Osteocyte (in vitro differentiated cells): ENCODE measurements at places on chromosomes 5 and 9. TPM values are rescaled to one million over a fixed set of nuclear protein-coding genes. Genes with fewer than 3 reads are reported as not detected.

The SRA1 gene
- 41.9 and 43.7 TPM in 2 replicates for total RNA-seq

The PAXX gene
- 38.5 and 51.4 TPM in 2 replicates for total RNA-seq

The SLC1A3 gene
- total RNA-seq = 19.1 and 19.9 TPM in 2 replicates

The OR1L8 gene
- not detected in 2 replicates for total RNA-seq

The ERAP2 gene
- 3.5 and 4.4 TPM in 2 replicates for total RNA-seq

The CLIC3 gene
- total RNA-seq = 0.52 TPM in 1 of 2 replicates, not detected in the other

The HBEGF gene
- total RNA-seq = 2.7 and 3.6 TPM in 2 replicates

The SLC35D2 gene
- 18.3 and 20.2 TPM in 2 replicates for total RNA-seq

The DMGDH gene
- 1.1 and 2.4 TPM in 2 replicates for total RNA-seq

GRCh38 chr5:166281433-166281832, 2010.0 kb upstream of the WWC1 start:
- no peaks in the 10 kb centered on the region for H3K36me3 ChIP-seq
- H3K4me3 ChIP-seq = no peak overlapping the region
- H3K4me1 ChIP-seq = no peaks in the 10 kb centered on the region
- no peak overlapping the region for H3K27ac ChIP-seq
- H3K27me3 ChIP-seq = no peaks in the 10 kb centered on the region
- no peak for DNase-seq

DNA sequence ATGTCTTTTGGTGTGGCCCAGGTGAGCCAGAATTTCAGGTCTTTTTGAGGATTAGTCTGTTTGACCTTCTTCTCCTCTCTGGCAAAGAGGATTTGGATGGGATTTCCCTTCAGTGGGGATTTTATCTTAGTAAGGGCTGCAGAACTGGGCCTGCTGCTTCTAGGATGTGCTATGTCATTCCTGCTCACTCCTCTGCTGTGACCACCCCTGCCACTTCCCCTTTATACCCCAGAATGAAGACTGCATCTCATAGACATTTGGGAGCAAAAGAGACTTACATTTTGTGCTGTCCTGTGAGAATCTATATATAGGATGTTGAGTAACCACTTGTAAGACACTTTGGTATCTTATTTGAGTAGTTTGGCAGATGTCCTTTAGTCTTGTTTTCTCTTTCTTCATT, 76.2 kb downstream of the ARHGAP26 start:
- no peaks in the 10 kb centered on the region for H3K27me3 ChIP-seq
- no peak overlapping the region for H3K4me3 ChIP-seq
- no peak overlapping the region for H3K27ac ChIP-seq
- H3K4me1 ChIP-seq = peaks cover 11% of the 10 kb centered on the region

GRCh38 chr5:153456354-153456753, 34.1 kb upstream of the GRIA1 start:
- H3K36me3 ChIP-seq = no peaks in the 10 kb centered on the region
- DNase-seq = no peak
- peaks cover 3% of the 10 kb centered on the region for H3K4me1 ChIP-seq
- no peaks in the 10 kb centered on the region for H3K27me3 ChIP-seq

GRCh38 chr5:34959323-34959722, 30.0 kb downstream of the DNAJC21 start:
- peaks cover 19% of the 10 kb centered on the region for H3K36me3 ChIP-seq
- no peak overlapping the region for H3K4me3 ChIP-seq
- H3K27ac ChIP-seq = no peak overlapping the region
- H3K4me1 ChIP-seq = no peaks in the 10 kb centered on the region
- no peak for DNase-seq

DNA sequence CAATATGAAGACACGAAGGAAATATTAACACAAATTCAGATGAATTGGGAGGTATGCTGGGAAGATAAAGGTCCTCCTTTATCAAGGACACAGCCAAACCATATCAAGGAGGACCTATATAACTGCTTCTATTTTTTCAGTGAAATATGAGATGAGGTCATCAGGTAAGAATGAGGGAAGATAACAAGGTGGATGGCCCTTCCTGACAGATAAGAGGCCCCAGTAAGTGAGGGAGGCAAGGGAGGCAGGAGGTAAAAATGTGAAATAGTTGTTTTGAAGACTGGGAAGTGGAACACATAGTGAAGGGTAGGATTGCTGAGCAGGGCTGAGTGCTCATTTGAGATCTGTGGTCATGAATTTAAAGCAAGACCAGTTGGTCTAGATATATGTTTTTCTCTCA, 60.0 kb upstream of the FOXE1 start:
- H3K27ac ChIP-seq = no peak overlapping the region
- H3K27me3 ChIP-seq = peaks cover 3% of the 10 kb centered on the region
- no peaks in the 10 kb centered on the region for H3K36me3 ChIP-seq
- no peak overlapping the region for H3K4me3 ChIP-seq
- no peak for DNase-seq

GRCh38 chr5:159094745-159095144, 5.0 kb downstream of the EBF1 start:
- H3K4me1 ChIP-seq = peaks cover 72% of the 10 kb centered on the region
- peaks cover 70% of the 10 kb centered on the region for H3K36me3 ChIP-seq
- H3K27ac ChIP-seq = peak overlapping the region; percentile 100
- H3K27me3 ChIP-seq = no peaks in the 10 kb centered on the region
- peak overlapping the region; percentile 99 for H3K4me3 ChIP-seq

DNA sequence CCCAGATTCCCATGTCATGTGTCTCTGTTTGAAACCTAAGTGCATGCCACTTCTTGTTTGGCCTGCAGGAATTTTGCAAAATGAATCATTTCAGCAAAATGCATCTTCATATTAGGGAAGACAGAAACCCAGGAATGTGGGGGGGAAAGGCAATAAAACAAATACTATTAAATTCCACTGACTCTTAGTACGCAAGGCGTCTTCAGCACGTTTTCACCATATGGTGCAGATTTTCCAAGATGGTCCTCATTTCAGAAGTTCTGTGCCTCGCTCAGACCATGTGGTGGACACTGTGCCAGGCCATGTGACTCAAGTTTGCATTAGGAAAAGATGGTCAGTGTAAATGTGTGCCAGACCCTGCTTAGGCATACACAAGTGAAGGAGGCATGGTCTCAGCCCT, 184.0 kb downstream of the ACTL7B start:
- H3K4me3 ChIP-seq = no peak overlapping the region
- H3K27me3 ChIP-seq = no peaks in the 10 kb centered on the region
- H3K4me1 ChIP-seq = peaks cover 32% of the 10 kb centered on the region
- no peak for DNase-seq

- H3K36me3 ChIP-seq = no peaks in the 10 kb centered on the region
- no peak overlapping the region for H3K27ac ChIP-seq
- H3K4me1 ChIP-seq = no peaks in the 10 kb centered on the region
- no peak overlapping the region for H3K4me3 ChIP-seq
Observed at GRCh38 chr5:64018966-64019365, 56.7 kb upstream of the HTR1A start.

GRCh38 chr5:4058899-4059298, 463.3 kb downstream of the IRX1 start:
- no peak overlapping the region for H3K4me3 ChIP-seq
- DNase-seq = no peak
- no peaks in the 10 kb centered on the region for H3K27me3 ChIP-seq
- H3K27ac ChIP-seq = no peak overlapping the region

GRCh38 chr9:18976709-18977531, 56.1 kb downstream of the SAXO1 start:
- H3K4me3 ChIP-seq = no peak overlapping the region
- no peaks in the 10 kb centered on the region for H3K36me3 ChIP-seq
- DNase-seq = no peak
- H3K27ac ChIP-seq = no peak overlapping the region
- H3K4me1 ChIP-seq = peaks cover 18% of the 10 kb centered on the region

GRCh38 chr9:92961627-92962302, 14.4 kb downstream of the FGD3 start:
- H3K27ac ChIP-seq = no peak overlapping the region
- H3K4me1 ChIP-seq = no peaks in the 10 kb centered on the region
- no peak for DNase-seq
- H3K36me3 ChIP-seq = no peaks in the 10 kb centered on the region
- no peaks in the 10 kb centered on the region for H3K27me3 ChIP-seq
- H3K4me3 ChIP-seq = no peak overlapping the region

- no peaks in the 10 kb centered on the region for H3K36me3 ChIP-seq
- no peak for DNase-seq
- H3K4me3 ChIP-seq = no peak overlapping the region
- peaks cover 52% of the 10 kb centered on the region for H3K27me3 ChIP-seq
Observed at GRCh38 chr5:62011089-62011664, 294.8 kb upstream of the KIF2A start.

DNA sequence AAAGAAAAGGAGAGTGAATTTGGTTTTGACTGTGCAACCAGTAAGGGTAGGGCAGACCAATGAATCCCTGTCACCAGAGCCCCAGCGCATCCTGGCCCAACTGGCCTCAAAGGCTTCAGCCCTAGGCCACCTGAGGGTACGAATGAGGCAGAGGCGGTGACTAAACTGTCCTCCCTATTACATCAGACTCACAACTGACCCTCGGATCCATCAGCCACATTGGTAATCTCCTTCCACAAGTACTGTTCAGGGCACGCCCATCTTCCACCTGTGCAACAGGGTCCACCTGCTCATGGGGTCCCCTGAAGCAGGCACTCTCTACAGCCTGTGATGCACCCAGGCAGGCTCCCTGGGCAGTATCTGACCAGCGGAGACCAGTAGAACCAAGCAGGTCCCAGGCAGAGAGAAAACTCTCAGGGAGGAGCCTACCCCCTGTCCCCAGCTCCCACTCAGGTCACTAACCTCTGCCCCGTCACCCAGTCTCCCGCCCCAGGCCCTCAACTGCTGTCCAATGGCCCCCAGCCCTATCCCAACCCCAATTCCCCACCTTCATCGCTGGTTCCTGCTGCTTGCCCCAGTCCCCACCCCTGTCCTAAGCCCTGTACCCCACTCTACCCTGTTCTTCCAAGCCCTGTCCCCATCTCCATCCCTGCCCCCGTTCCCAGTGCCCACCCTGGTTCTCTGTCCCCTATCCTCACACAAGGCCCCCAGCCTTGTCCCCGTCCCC, 904 bp downstream of the EDF1 start:
- H3K4me3 ChIP-seq = peak overlapping the region; percentile 81
- H3K4me1 ChIP-seq = peaks cover 12% of the 10 kb centered on the region
- peaks cover 11% of the 10 kb centered on the region for H3K36me3 ChIP-seq
- no peaks in the 10 kb centered on the region for H3K27me3 ChIP-seq
- peak overlapping the region; percentile 16 for H3K27ac ChIP-seq
- DNase-seq = no peak

GRCh38 chr5:1931604-1932231, 49.0 kb upstream of the IRX4 start:
- H3K4me1 ChIP-seq = no peaks in the 10 kb centered on the region
- no peak overlapping the region for H3K27ac ChIP-seq
- peak; percentile 81 for DNase-seq
- peaks cover 20% of the 10 kb centered on the region for H3K27me3 ChIP-seq
- no peaks in the 10 kb centered on the region for H3K36me3 ChIP-seq
- H3K4me3 ChIP-seq = no peak overlapping the region
